Bronchial epithelial cell (primary cell): ENCODE measurements at places on chromosomes 11 and 22. TPM values are rescaled to one million over a fixed set of nuclear protein-coding genes. Genes with fewer than 3 reads are reported as not detected.

The KRTAP5-1 gene
- total RNA-seq = not detected in 2 replicates

The MS4A1 gene
- not detected in 2 replicates for total RNA-seq

The PACSIN3 gene
- 63.2 and 97.1 TPM in 2 replicates for total RNA-seq

The FGF4 gene
- not detected in 2 replicates for total RNA-seq

The APOA4 gene
- not detected in 2 replicates for total RNA-seq

The GP1BB gene
- total RNA-seq = 0.90 TPM in 1 of 2 replicates, not detected in the other

The MS4A3 gene
- total RNA-seq = not detected in 2 replicates

The BTBD18 gene
- not detected in 2 replicates for total RNA-seq

The C11orf16 gene
- total RNA-seq = not detected in 2 replicates

The XKR3 gene
- total RNA-seq = not detected in 2 replicates
